CD8-positive, alpha-beta memory T cell (primary cell): ENCODE measurements at places on chromosomes 5 and 9. TPM values are rescaled to one million over a fixed set of nuclear protein-coding genes. Genes with fewer than 3 reads are reported as not detected.

DNAH5 gene
- not detected for total RNA-seq

NR5A1 gene
- total RNA-seq = not detected

PRDM9 gene
- total RNA-seq = not detected

GRCh38 chr5:116507051-116507537, 67.5 kb downstream of the SEMA6A start:
- DNase-seq = no peak

- no peak for DNase-seq
Observed at GRCh38 chr9:135960411-135961276, 529 bp downstream of the UBAC1 start.
